ENCODE measurements at places on chromosomes 2 and 18.

GRCh38 chr18:11724781-11725180 lies 35.7 kb downstream of the GNAL start:
- DNase-seq: no peak

- DNase-seq: no peak
Observed at GRCh38 chr2:66570471-66570870, 135.5 kb downstream of the MEIS1 start.

DNA sequence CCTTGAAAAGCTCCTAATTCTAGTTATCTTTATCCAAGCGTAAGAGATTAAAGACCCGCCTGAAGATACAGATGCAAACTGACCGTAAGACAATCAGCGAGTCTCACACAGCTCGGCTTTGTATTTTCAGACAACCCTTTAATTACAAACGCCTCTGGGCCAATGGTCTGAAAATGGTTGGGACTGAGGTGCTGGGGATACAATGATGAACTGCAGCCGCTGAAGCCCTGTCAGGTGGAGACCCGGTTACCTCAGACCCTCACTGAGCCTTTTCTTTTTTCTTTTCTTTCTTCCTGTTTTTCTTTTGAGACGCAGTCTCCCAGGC lies 715 bp upstream of the CFAP36 start:
- DNase-seq: no peak

GRCh38 chr2:126749537-126749936 lies 93.6 kb downstream of the GYPC start:
- DNase-seq: no peak

GRCh38 chr2:166375195-166375735 lies 479 bp downstream of the SCN9A start:
- no peak for DNase-seq

DNA sequence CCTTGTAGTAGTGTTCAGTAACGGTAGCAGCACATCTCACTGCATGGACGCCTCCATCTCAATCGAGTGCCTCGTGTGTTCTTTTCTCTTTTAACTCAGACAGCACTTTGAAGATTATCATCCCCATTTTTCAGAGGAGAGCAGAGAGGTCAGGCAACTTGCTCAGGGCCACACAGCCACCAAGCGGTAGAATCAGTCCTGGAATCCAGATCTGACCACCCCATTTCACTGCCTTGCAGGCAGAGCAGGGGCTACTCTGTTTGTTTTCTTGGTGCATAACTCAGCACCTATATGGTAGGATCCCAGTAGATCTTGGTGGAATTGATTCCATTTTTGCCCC lies 129.5 kb downstream of the SMAD7 start:
- DNase-seq: no peak

DNA sequence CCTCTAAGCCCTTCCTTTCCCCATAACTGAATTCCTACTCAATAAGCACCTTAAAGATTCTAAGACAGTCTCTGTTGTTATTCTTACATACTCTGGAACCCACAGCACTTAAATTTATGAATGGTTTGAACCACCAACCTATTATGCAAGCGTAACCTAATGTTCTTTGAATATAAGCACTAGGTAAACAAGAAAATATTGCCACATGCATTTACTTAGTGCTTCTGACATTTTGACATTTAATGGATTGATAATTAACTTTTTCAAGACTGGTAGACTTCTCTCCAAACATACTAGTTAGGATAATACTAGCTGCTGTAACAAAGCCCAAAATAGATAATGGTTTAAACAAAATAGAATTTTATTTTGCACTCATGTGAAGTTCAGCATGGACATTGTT lies 164.8 kb downstream of the ARHGAP15 start:
- DNase-seq: no peak

DNA sequence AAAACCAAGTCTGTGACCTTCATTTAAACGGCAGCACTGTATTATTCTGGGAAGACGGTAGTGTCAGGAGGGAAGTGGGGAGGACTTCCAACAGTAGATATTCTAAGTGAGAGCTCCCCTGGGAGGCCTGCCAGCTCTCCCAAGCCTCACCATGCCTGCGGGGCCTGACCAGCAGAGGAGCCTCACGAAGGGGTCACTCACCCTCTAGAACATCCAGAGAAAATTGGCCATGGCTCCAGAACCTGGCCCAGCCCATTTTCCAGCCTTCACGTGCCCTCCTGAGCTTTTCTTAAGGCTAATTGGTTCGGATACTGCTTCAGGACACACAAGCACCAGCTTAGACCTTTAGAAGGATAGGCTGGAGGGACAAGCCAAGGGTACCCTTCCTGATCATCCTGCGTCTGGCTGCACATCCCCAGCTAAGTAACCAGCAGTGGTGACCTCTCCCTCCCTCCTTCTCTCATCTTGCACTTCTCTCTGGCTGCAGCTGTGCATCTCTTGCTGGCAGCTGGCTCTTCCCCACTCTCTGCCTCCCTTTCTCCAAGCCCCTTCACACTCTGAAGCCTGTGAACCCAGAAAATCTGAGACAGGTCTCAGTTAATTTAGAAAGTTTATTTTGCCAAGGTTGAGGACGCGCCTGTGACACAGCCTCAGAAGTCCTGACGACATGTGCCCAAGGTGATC lies 120.1 kb upstream of the PKDCC start:
- DNase-seq: no peak

DNA sequence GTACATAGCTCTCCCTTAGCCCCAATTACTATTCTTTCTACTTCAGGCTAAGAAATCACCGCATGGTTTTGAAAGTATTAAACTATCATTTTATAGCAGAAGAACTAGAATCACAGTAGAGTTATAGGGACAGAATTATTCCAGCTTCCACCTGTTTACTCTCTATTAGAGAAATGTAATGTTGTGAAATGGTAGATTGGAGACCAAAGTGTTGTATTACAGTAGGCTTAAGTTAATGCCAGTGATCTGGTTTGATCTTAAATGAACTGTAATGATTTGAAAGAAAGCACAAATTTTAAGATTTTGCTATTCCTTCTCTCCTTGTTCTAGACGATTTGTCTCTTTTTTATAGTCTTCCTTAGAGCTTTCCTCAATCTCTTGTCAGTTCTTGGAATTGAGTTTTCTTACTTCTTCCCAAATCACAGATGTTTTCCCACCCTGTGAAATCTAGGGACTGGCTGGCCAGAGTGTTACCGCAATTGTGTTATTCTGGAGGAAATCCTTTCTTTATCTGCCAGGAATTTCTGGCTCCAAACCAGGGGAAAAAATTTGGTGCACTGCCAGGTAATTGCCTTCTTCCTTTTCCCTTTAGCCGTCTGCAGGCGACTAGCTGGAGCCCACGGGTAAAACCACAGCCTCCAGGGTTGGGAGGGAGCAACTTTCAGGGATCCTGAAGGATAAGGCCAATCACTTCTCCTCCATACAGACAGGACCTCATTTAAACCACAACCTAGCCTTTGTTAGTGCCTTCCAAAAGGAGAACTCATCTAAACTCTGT lies 51.7 kb downstream of the NOP58 start:
- DNase-seq: no peak

- DNase-seq: no peak
Observed at GRCh38 chr2:188028739-188029138, 262.9 kb upstream of the GULP1 start.

DNA sequence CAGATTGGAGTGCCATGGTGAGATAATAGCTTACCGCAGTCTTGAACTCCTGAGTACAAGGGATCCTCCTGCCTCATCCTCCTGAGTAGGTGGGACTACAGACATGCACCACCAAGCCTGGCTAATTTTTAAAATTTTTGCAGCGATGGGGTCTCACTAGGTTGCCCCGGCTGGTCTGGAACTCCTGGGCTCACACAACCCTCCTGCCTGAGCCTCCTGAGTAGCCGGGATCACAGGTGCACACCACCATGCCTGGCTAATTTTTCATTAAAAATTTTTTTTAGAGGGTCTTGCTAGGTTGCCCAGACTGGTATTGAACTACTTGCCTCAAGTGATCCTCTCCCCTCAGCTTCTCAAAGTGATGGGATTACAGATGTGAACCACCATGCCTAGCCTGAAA lies 27.8 kb downstream of the RAB31 start:
- no peak for DNase-seq

- no peak for DNase-seq
Observed at GRCh38 chr2:234968631-234969305, 17.0 kb downstream of the SH3BP4 start.

DNA sequence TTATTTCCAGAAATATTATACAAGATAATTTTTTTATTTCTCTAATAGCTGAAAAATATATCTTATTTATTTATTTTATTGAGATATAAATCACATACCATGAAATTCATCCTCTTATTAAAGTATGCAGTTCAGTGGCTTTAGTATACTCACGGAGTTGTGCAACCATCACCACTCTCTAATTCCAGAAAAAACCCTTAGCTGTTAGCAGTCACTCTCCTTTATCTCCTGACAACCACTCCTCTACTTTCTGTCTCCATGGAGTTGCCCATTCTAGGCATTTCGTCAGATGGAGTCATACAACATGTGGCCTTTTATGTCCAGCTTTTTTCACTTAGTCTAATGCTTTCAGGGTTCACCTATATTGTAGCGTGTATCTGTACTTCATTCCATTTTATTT lies 66.5 kb downstream of the TCF7L1 start:
- no peak for DNase-seq

GRCh38 chr2:109187711-109188495 lies 58.9 kb downstream of the SH3RF3 start:
- no peak for DNase-seq

GRCh38 chr2:237541243-237541642 lies 25.1 kb upstream of the PRLH start:
- DNase-seq: no peak

- DNase-seq: peak; percentile 4
Observed at GRCh38 chr2:44169155-44169898, 652 bp downstream of the PPM1B start.

- no peak for DNase-seq
Observed at GRCh38 chr18:76937597-76937996, 115.2 kb downstream of the ZNF236 start.

Measured in stimulated activated CD8-positive, alpha-beta memory T cell treated with anti-CD3 and anti-CD28 coated beads, Interleukin-15, amount 100 ng/mL, for 1 hour (primary cell).